Retina (tissue), 1 donor: ENCODE measurements at places on chromosomes 4 and X.

- no peak for DNase-seq
These were observed 47.9 kb downstream of the SOWAHB start for GRCh38 chr4:76850010-76850441.

- DNase-seq: no peak
These were observed 21.8 kb downstream of the C4orf33 start for GRCh38 chr4:129117705-129118104.

DNA sequence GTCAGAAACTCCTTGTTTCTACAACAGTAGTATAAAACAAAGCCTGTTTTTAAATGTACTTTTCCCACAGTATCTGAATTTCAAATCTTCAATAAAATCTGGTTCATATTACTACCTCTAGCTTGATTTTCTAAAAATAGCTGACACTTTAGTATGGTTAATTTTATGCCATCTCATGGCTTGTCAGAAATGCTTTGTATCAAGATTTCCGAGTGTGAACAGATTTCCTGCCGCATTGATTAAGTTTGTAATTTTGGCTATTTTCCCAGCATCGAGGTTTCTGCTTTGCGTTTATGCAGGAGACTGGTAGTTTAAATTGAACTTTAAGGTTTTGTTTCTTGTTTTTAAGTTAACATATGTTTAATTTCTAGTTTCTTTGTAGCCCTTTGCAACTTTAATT is 44.2 kb downstream of the CLCN3 start:
- DNase-seq: no peak

GRCh38 chrX:20218836-20219505 is 47.7 kb downstream of the RPS6KA3 start:
- no peak for DNase-seq

GRCh38 chr4:160316036-160316435 is 1213.2 kb downstream of the RAPGEF2 start:
- DNase-seq: no peak

- DNase-seq: no peak
These were observed 37.9 kb downstream of the SGMS2 start for GRCh38 chr4:107862658-107863057.

DNA sequence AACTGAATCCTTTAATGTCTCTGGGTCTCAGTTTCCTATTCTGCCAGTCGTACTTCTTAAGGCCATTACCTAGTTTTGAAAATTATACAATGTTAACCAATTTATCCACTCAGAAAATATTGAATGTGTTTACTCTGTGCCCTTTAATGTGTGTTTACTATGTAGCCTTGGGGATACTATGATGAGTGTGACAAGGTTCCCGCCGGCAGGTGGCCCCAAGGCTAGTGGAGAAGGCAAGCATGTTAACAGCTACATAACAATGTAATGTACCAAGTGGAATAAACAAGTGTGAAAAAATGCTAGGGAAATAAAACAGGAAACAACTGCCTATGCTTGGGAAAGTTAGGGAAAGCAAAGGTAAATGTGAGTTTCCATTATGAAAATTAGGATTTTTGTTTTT is 187.3 kb upstream of the MBNL3 start:
- DNase-seq: no peak

- no peak for DNase-seq
These were observed 419.3 kb upstream of the SLIT2 start for GRCh38 chr4:19832411-19832810.

DNA sequence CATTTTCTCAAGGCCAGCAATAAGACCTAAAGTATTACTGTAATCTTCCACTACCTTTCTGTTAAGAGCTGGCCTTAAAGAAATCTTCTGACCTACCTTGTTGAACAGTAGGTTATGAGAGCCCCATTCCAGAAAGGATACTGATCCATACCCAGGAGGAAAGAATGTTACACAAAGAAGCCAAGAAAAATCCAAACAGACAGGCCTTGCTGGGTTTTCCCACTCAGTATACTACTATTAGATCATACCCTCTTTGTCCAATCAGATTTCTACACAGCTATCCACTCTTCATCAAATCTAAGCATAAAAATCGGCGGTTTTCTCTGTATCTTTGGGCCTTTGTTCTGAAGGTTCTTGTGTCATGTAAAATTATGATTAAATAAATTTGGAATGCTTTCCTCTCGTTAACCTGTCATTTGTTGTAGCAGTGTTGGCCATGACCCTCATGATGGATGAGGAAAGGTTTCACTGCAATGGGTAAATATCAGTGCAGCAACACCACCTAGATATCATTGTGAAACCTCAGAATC is 292.3 kb downstream of the ANKRD50 start:
- no peak for DNase-seq

GRCh38 chr4:6815029-6815836 is 32.7 kb downstream of the KIAA0232 start:
- DNase-seq: no peak

DNA sequence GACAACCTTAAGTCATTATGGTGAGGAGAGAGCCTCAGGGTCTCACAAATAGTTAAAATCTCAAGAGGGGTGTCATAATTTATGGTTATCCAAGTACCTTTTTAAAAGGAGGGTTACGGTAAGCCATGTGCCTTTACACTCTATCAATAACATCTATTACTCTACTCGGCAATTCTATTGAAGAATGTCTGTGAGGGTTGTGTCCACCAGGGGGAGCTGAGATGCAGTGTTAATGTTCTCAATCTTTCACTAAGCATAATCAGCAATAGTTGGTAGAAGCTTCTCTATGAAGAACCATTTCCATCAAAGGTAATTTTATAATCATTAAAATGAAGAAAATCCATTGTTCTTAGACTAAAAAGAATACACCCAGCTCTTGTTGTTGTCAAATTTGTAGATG is 457.4 kb downstream of the CENPC start:
- DNase-seq: no peak

- peak; percentile 62 for DNase-seq
These were observed 7.8 kb downstream of the FRG2 start for GRCh38 chr4:190019023-190019858.

GRCh38 chrX:118496763-118497079 is 1.1 kb downstream of the DOCK11 start:
- no peak for DNase-seq

DNA sequence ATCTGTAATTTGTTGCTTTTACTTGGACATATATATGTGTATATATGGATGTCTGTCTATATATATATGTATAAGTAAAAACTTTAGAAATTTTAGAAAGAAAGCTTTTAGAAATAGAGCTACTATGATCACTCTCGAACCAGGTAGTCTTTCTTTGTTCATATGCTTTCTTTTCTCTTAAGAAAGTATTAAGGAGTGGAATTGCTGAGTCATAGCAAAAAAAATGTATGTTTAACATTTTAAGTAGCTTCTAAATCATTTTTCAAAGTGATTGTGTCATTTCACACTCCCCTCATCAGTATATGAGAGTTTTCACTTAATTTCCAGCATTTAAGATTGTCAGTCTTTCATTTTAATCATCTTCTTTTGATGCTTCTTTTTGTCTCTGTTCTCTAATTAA is 447.9 kb upstream of the TECRL start:
- no peak for DNase-seq

GRCh38 chr4:25908491-25908901 is 5.5 kb upstream of the SMIM20 start:
- DNase-seq: no peak

- no peak for DNase-seq
These were observed 392.3 kb downstream of the PACRGL start for GRCh38 chr4:21092531-21092930.

GRCh38 chrX:44082829-44083228 is 109.6 kb upstream of the NDP start:
- peak; percentile 5 for DNase-seq

DNA sequence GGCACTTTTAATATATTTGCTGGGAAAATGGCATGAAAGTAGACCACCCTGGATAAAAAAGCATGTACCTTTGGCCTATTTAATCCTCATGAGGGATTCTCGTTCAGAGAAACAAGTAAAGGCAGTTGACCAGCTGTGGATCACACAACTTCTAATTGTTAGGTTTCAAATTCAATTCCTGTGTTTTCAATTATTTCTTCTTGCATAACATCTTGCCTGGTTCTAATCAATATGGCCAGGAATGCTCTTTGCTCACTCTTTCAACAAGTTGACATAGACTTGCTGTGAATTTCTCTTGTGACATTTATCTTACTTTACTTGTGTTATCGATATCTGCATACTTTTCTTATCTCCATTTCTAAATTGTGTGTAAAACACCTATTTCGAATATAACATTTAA is 211.8 kb downstream of the SLC7A11 start:
- DNase-seq: no peak

DNA sequence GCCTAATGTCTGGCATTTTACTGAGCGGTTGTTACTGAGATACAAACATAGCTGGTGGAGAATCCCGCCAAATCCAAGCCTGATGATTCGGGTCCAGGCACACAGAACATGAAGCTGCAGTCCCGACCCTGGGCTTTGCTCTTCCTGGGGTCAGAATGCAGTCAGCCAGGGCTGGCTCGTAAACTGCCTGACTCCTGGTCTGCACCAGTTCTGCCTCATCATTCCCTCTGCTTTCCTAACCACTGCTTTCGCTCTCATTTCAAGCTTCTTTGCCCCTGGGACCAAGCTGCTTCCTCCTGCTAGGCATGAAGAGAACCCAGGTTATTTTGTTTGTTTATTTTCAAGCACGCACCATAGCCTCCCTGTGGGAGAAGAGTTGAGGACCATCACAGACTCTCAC is 39.3 kb downstream of the GATB start:
- DNase-seq: peak; percentile 48

DNA sequence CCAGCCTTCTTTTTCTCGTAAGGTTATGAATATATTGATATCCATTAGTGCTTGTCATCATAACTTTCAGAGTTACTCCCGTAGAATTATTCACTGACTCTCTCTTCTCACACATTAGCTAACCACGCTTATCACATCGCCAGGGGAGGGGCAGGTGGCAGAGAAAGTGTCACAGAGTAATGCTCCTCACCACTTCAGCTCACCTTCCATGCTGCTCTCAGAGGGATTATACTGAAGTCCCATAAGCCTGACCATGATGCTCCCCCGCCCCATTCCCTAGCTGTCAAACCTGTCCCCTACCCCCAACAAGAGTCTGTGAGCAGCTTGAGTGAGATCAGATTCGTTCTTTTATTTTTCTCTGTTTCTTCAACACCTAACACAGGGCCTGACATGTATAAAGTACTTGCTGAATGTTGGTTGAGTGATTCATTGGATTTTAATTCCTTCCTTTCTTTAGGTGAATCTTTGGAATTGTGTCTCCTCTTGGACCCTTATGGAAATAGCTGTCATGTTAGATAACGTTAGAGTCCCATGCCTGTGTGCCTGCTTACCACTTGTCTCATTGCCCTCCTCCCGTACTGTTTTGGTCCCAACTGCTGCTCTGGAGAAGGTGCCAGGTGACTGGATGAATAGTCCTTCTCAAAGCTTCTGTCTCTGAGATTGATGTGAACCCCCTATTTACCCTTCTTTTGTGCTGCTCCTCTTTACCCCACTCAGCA is 55.1 kb downstream of the RS1 start:
- no peak for DNase-seq

- DNase-seq: no peak
These were observed 563.6 kb downstream of the RPA4 start for GRCh38 chrX:97447306-97447705.

DNA sequence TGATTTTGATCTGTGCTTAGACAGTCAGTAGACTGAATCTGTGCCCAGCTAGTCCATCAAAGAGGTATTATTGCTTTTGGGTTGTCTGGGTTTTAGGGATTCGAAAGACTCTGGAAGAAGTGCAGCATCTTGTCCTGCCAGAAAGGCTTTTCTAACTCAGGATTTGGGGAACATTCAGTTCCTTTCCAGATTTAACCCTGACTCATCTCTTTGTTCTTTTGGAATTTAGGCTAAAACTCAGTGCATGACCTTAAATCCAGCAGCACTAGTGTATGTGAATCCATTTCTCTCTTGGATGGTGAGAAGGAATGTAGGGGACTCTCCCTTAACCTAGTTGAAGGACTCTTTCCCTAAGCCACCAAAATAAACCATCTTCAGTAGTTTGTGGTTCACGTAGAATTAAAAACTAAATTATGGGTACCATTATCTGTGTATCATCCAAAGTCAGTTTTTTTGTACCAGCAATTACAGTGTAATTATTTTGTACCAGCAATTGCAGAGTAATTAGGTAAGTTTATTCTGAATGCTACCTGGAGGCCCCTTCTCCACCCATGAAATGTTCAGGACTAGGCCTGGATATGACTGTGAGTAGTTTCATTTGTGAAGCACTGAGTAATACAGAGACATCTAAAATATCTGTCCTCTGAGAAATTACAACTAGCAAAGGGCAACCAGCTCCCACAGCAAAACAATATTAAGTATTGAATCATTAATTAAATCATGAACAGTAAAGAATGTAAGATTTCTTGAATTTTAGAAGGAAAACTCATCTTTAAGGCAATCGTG is 384.0 kb downstream of the TMA16 start:
- DNase-seq: no peak

DNA sequence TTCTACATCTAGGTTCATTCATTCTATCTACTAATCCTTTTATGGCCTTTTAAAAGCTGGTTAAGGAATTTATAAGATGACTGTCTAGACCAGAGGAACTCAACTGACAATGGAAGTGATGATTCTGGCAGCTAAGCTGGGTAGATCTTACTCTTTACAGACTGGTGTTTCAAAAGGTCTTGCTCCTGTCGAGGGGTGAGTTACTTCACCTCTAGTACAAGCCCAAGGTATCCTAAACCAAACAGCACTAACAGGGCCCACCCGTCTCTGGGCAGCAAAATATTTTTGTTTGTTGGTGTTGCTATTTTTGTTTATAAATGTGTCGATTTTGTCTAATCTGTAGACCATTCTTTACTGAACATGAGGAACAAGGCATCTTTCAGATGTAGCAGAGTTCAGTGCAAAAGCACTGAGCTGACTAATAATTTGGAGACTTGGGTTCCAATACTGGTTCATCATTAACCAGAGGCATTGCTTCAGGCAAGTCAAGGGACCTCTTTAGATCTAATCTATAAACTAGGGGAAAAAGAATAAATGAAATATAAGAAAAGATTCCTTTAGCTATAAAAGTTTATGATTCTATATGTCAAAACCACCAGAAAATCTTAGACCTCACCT is 90.3 kb upstream of the FRG1 start:
- no peak for DNase-seq

- DNase-seq: no peak
These were observed 202.2 kb upstream of the GPRIN3 start for GRCh38 chr4:89509708-89510281.

DNA sequence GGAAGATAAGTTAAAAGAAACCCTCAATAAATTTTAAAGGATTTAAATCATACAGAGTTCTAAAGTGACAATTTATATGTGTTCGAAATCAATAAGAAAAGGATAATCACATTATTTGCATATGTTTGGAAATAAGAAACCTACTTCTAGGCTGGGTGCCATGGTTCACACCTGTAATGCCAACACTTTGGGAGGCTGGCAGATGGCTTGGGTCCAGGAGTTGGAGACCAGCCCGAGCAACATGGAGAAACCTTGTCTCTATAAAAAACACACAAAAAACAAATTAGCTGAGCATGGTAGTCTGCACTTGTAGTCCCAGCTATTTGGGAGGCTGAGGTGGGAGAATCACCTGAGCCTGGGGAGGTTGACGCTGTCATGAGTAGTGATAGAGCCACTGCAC is 8.1 kb upstream of the SAP30 start:
- DNase-seq: no peak
